Heart left ventricle (tissue), 16 donors: ENCODE measurements at places on chromosomes 11 and 22. TPM values are rescaled to one million over a fixed set of nuclear protein-coding genes. Genes with fewer than 3 reads are reported as not detected.
A peak's percentile ranks its signal among the peaks of the same experiment; 100 is the strongest.

DNA sequence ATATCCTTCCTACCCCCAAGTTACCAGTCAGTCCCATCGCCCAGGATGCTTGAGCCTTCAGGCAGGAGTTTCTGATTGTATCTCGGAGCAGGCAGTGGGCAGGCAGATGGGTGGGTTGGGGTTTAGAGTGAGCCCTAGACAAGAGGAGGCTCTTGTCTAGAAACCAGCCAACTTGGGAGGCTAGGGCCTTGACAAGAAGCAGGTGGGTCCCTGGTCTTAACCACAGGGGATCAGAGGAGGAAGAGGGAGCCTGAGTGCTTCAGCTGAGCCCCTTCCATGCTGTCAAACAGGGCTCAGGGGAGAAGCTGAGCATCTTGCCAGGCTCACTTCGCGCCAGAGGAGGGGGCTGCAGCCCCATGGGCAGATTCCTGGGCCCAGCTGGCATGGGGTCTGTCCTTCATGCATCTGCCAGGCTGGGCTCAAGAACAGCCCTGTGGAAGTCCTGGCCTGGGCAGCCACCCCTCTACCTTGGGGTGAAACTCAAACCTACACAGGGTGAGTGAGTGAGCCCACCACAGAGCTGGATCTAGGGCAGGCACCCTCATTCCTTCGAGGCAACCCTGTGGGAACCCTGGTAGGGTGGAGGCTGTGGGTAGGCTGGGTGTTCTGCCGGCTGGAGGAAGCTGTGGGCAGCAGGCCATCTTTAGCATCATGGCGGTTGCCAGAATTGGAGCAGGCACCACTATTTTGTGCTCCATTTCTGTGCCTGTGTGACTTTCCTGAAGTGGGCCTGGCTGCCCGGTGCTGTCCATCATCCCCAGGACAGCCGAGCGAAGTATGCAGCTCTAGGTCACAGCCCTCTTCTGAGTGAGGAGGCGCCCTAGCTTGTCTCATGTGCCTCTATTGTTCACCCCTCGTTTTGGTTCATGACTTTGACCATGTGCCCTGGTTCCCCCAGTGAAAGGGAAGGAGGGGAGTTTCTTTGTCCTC is 108.1 kb downstream of the MORC2 start:
- no peak for DNase-seq

PRG3 gene
- not detected for polyA plus RNA-seq

ANO3 gene
- polyA plus RNA-seq, result 0.06 TPM

DNA sequence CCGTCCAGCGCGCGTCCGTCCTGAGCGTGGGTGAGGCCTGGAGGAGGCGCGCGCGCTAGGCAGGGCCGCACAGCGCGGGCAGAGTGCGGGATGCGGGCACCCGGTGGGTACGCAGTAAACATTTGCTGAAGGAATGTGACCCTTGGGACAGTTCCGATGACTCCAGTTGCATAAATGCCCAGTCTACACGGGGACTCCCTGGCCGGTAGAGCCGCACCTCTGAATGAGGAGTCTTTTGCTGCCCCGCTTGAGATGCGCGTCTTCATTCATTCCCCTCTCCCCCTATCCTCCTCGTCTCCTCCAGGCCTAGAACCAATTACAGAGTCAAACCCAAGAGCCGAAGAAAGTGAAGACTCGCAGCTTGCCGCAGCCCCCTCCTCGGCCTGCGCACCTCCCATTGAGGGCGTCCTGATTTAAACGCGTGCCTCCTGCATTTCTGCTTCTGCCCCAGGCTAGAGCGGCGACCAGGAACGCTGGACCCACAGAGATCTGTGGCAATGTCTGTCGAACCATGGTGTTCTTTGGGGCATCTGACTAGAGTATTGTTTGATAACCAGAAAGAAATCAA is 729 bp upstream of the CHKB start:
- DNase-seq, result no peak

SH3BP1 gene
- 1.00 TPM for polyA plus RNA-seq

PTGDR2 gene
- 4.3 TPM for polyA plus RNA-seq

DNA sequence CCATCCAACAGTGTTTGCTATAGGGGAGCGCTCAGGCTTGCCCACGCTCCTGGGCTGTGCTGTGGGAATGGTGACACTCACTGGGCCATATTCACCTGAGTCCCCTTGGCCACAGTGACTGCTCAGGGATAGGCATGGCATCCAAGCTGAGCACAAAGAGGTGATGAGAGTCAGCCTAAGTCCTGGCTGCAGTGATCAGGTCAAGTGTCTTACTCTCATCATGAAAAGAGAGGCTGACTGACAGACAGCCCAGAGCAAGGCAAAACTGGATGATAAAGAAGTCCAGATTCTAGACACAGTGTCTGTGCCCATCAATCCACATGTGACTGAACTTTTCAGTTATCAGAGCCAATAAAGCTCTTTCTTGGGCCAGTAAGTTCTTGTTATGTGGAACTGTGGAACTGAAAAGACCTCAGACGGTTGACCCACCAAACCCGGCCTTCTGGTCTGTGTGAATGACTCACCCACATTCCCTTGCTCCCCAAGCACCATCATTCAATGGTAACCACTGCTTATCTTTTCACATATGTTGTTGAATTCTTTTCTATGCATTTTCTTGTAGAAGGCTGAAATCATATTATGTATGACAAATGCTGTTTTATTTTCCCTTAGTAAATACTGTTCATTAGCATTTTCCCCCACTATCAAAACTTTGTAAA is 43.2 kb upstream of the YPEL1 start:
- DNase-seq, result no peak

OR5B21 gene
- polyA plus RNA-seq, result not detected

DNA sequence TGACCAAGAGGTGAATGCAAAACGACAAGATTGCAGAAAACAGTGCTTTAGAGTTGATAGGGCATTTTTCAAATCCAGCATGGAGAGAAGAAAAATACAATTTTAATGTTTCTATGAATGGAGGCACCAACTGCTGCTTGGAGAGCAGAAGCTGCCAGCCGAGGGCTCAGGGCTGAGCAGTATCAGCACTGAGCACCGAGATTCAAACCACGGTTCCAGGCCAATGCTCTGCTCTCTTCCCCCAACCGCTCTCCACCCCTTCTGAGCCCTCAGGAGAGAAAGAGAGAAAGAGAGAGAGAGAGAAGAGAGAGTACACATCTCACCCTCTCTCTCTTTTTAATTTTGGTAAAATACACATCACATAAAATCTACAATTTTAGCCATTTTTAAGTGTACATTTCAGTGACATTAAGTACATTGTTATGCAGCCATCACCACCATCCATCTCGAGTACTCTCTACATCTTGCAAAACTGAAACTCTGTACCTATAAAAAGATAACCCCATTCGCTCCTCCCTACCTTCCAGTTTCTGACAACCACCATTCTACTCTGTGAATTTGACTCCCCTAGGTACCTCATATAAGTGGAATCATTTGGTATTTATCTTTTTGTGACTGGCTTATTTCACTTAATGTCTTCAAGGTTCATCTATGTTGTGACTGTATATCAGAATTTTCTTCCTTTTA is 333.3 kb downstream of the MIAT start:
- no peak for DNase-seq

SYT12 gene
- 0.04 TPM for polyA plus RNA-seq

DNA sequence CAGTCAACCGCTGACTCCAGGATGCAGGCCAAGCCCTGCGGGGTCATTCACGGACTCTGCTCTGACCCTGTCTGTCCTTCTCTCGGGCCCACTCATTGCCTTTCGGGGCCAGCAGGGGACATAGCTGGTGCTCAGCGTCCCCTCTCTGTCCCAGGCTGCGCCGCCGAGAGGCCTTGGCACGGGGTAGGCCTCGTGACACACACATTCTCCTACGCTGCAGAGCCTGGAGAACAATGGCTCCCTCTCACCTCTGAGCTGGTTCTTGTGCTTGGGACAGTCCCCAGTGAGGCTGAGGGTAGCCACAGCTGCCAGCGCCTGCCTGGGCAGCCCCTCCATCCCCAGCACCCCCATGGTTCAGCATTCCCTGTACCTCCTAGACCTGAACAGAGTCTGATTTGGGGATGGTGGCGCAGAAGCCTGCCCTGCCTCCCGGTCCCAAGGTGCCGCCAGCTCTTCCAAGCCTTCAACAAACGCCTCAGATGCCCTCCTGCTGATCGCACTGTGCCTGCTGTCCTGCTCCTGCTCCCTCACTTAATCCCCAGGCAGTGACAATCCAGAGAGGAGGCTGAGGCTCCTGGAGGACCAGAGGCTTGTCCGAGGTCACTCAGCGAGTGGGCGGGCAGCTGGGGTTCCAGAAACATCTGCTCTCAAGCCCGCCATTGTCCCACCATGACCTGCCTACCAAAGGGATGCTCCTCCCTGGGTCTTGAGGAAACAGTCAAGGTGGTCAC is 30.4 kb downstream of the DUSP8 start:
- peak; percentile 51 for DNase-seq

- no peak for DNase-seq
These were observed 6.9 kb upstream of the MS4A7 start for GRCh38 chr11:60371386-60371785.

GPR83 gene
- polyA plus RNA-seq, result 0.04 TPM

KCNK4 gene
- not detected for polyA plus RNA-seq

CCDC73 gene
- not detected for polyA plus RNA-seq

- no peak for DNase-seq
These were observed 144.9 kb upstream of the SESN3 start for GRCh38 chr11:95375886-95376285.

DNA sequence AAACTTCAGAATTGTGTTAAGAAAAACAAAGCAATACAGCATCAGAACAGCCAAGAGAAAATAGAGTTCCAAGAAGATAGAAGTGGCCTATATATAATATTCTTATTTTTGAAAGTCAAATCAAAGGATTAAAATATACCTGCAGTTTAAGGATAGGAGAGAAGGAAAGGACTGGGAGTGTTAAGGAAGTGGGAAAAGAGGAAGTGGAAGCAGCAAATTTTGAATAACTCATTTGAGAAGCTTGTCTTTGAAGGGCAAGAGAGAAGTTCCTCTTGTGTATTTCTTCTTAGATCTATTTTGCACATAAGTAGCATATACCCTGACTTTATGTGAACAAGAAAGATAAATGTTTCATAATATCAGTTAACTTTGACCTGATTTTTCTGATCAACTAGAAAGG is 62.6 kb upstream of the SLC17A6 start:
- DNase-seq, result no peak

MRGPRE gene
- 0.53 TPM for polyA plus RNA-seq

OR52N1 gene
- not detected for polyA plus RNA-seq

CYB5R3 gene
- 379 TPM for polyA plus RNA-seq

GRCh38 chr11:46455834-46456233 is 64.3 kb upstream of the CHRM4 start:
- no peak for DNase-seq

- peak; percentile 89 for DNase-seq
These were observed 17.5 kb downstream of the MACROD1 start for GRCh38 chr11:64148226-64148916.

GRCh38 chr11:114193730-114194679 is 102.2 kb upstream of the NNMT start:
- no peak for DNase-seq

GRCh38 chr11:59707371-59707770 is 6.3 kb downstream of the OR10V1 start:
- no peak for DNase-seq

NXPE1 gene
- 0.08 TPM for polyA plus RNA-seq

DNA sequence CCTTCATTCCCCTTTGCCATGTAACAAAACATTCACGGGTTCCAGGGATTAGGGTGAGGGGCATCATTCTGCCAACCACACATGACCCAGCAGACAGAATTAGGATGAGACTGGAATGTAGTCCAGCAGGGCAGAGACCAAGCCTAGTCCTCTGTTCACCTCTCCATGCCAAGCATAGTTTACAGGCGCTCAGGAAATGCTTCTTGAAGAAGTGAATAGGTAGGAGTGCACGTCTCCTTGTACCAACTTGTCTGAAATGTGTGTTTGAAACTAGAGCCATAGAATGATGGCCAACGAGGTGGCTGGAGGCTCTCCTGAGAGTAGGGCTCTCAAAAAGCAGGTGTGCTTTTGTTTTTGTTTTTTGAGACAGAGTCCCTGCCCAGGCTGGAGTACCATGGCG is 8.2 kb downstream of the SPINDOC start:
- no peak for DNase-seq

DNA sequence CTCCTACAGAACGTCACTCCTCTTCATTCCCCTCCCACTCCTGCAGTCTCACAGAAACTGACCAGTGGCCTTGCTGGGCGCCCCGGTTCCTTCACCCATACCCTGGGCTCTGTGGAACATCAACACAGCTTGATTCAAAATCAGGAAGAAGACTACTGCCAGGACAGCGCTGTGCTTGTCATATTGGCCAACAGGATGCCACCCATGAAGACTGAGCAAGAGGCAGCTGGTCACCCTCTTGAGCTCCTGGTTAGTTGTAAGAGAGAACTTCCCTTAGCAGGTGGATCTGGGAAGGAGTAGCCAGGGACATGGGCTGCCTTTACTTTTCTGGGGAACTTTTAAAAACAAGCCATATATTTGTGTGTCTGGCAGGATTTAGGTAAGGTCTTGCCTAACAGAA is 110.4 kb upstream of the TIMP3 start:
- no peak for DNase-seq

DNA sequence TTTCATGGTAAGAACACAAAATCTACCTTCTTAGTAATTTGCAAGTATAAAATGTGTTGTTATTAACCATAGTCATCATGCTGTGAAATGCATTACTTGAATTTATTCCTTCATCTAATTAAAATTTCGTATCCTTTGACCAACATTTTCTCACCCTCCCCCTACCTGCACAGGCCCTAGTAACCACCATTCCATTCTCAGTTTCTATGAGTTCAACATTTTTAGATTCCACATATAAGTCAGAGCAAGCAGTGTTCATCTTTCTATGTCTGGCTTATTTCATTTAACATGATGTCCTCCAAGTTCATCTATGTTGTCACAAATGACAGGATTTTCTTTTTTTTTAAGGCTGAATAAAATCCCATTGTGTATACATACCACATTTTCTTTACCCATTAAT is 43.5 kb upstream of the CCDC179 start:
- no peak for DNase-seq

- DNase-seq, result peak; percentile 37
These were observed 1.4 kb downstream of the CCDC73 start for GRCh38 chr11:32792948-32793475.

FADS3 gene
- polyA plus RNA-seq, result 237 TPM

DNA sequence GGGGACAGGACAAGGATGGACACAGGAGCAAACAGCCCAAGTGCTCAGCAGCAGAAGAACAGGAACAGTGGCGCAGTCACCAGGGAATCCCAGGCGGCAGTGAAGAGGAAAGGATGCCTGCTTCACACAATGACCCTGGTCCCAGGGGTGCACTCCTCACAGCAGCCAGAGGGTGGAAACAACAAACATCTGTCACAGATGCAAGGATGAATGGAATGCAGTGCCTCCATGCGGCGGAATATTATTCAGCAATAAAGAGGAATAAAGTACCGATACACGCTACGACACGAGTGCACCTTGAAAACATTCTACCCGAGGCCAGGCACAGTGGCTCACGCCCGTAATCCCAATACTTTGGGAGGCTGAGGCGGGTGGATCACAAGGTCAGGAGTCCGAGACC is 12.7 kb downstream of the CSNK1E start:
- peak; percentile 73 for DNase-seq

DNA sequence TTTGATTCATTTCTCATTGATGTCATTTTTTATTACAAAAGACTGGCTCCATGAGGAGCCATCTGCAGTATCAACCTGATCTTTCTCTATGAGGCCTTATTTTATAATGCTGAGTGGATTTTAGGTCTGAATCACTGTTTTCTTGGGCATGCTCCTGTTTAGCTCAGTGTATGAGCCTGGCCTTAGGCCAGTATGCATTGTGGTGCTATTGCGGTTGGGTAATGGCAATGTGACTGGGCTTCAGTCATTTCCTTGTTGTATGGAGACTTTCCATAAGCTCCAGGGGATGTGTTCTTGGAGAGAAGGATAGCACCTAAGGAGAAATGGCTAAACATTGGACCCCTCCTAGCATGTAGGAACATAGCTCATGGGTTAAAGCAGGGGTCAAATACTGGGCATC is 293.2 kb downstream of the NELL1 start:
- DNase-seq, result no peak
